ENCODE measurements at places on chromosomes 2 and 18. TPM values are rescaled to one million over a fixed set of nuclear protein-coding genes. Genes with fewer than 3 reads are reported as not detected.

The DPYSL5 gene
- not detected for total RNA-seq

The SFTPB gene
- not detected for total RNA-seq

The UBXN4 gene
- total RNA-seq, result 75.6 TPM

The CKAP2L gene
- total RNA-seq, result 17.7 TPM

The SLC4A5 gene
- 1.2 TPM for total RNA-seq

The MBD2 gene
- 80.9 TPM for total RNA-seq

The ATP6V1B1 gene
- 13.9 TPM for total RNA-seq

The KCNG2 gene
- not detected for total RNA-seq

The DPP10 gene
- total RNA-seq, result not detected

The DAW1 gene
- 1.8 TPM for total RNA-seq

The LRP2 gene
- total RNA-seq, result not detected

The CFC1 gene
- not detected for total RNA-seq

Measured in PC-9 (cell line).